WTC11 (cell line): ENCODE measurements at places on chromosomes 6 and 20. TPM values are rescaled to one million over a fixed set of nuclear protein-coding genes. Genes with fewer than 3 reads are reported as not detected.

VSTM2L gene
- total RNA-seq = 1.7 to 2.1 TPM (median 1.9 TPM) in 3 replicates

DNA sequence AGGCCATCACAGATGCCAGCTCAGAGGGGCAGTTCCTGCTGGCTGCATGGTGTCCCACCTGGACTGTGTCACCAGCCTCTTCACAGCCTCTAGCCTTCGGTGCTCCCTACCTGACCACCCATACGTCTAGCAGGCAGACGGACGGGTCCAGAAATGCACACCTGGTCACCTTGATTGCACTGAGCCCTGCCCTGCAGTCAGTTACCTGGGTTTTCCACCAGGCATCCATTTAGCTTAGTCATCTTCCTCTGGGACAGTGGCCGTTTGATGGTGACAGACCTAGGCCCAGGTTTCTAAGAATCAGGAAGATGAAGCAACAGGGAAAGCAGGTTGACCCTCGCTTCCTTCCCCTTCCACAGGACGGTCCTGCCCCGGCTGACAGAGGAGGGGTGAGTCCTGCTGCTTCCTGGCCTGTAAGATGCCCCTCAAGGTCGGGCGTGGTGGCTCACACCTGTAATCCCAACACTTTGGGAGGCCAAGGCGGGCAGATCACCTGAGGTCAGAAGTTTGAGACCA lies 9.8 kb upstream of the BPI start:
- no peak for DNase-seq
- H3K4me1 ChIP-seq = peaks cover 12% of the 10 kb centered on the region
- H3K27ac ChIP-seq = no peak overlapping the region; the same call in 1 of the 2 replicates
- no peaks in the 10 kb centered on the region for H3K36me3 ChIP-seq

DNA sequence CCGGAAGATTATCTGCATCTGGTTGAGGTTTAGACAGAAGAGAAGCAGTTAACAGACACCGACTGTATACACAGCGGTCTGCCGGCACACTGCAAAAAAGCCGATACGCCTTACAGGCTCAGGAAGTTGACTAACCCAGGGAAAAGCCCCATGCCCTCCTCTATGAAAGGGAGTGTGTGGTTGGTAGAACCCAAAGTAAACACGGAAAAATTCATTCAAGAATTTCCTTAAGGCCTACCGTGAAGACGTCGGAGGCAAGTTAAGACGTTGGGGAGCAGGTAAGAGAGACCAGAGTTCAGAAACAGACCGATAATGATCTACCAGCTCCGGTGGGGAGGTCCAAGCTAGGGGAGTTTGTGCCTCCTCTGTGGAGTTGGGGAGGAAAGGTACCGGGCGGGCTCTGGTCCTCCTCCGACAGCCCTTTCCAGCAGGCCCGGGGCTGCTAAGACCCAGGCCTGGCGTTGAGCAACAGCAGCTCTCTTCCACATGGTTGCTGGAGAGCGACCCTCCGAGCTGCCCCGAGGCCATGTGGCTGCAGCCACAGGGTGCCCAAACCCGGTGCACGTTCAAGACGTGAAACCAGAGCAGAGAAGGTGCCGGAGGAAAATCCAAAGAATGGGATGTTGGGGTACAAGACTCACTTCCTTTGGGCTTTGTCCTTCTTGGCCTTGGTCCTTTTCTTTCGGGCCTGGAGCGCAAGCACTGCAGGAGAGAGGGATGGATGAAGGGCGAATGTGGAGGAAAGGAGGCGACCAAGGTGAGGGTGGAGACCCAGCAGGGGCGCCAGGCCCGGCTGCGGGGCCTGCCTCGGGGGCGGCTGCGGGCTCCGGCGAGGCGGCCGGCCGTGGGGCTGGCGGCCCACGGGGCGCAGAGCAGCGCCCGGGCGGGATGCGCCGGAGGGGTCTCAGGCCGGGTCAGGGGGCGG lies 809 bp downstream of the SRPK1 start:
- peaks cover 32% of the 10 kb centered on the region for H3K4me1 ChIP-seq
- peak; percentile 38 for DNase-seq
- H3K27me3 ChIP-seq = peaks cover 4% of the 10 kb centered on the region; the same call in 1 of the 2 replicates
- H3K27ac ChIP-seq = peak overlapping the region; percentile 98

- H3K27ac ChIP-seq = no peak overlapping the region
- H3K4me3 ChIP-seq = no peak overlapping the region
- H3K4me1 ChIP-seq = peaks cover 7% of the 10 kb centered on the region
- DNase-seq = no peak
Observed at GRCh38 chr6:165807249-165807960, 144.4 kb upstream of the PDE10A start.

DNA sequence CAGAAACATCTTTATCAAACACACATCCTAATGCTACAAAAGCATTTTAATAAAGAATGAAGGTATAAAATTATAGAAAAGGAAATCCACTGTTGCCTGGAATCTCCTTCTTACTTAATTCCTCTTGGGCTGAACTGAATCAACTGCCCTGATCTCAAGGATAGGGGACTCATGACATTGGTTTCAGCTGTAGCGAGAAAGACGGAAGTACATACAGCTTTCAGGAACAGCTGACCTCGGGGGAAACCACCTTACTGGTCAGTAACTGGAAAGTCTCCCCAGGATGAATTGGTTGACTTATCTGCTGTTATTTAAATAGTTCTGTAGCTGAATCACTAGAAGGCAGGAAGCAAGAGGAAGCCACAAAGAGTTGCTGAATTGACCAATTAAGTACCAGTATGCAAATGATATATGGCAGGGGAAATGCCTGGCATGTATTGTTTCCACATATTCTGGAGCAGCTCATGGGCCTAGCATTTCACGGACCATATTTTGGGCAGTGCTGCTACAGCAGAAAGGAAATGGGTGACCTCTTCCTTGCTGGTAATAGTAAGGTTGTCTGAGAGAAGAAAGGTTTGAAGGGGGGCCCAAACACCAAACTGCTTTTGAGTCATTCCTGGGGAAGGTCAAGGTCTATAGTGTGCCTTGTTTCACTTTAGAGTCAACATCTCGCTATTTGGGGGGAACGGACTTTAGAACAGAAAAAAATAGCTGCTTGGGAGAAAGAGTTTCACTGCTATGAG lies 43.7 kb upstream of the MAP7 start:
- peaks cover 4% of the 10 kb centered on the region; the same call in 1 of the 2 replicates for H3K27me3 ChIP-seq
- H3K27ac ChIP-seq = peak overlapping the region; percentile 54
- H3K4me1 ChIP-seq = peaks cover 53% of the 10 kb centered on the region
- DNase-seq = no peak
- no peak overlapping the region for H3K4me3 ChIP-seq

DNA sequence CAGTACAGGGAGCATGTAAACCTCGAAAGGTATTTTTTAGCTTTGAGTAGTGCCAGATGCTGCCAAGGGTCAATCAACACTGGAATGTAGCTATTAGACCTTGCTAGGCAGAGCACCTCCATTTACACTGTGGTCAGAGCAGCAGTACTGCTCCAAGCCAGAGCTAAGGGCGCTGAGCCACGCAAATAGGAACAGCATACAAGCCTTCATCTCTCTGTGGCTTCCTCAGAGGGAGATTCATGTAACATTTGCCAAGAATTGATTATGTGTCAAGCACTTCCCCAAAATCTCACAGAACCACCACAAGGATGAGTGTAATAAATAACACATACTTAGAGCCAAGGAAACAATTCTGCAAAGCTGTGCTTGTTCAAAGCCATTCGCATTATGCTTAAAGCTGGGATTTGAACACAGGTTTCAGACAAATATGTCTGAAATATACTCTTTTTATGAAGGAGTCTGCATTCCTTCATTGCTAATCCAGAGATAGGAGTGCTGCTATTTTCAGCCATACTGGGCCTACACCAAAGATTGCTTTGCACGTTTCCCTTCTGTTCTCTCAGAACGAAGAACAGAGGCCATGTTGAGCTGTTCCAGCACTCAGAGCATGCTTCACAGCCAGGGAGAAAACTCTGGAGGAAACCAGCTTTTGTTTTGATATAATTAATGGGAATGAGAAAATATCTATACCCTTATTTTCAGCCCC lies 97.7 kb downstream of the SLC16A10 start:
- H3K4me1 ChIP-seq = no peaks in the 10 kb centered on the region
- peaks cover 7% of the 10 kb centered on the region for H3K36me3 ChIP-seq
- H3K27ac ChIP-seq = no peak overlapping the region; the same call in 1 of the 2 replicates
- no peak overlapping the region for H3K4me3 ChIP-seq
- DNase-seq = no peak

EPPIN gene
- 0.16 to 0.26 TPM (median 0.23 TPM) in 3 replicates for total RNA-seq

LY6G6D gene
- not detected in 3 replicates for total RNA-seq

RUNX2 gene
- total RNA-seq = 0.28 to 0.55 TPM (median 0.53 TPM) in 3 replicates

NKX2-2 gene
- total RNA-seq = not detected in 3 replicates

GRCh38 chr6:113636357-113636824 lies 220.8 kb upstream of the MARCKS start:
- no peak for DNase-seq
- no peak overlapping the region for H3K4me3 ChIP-seq

- H3K27me3 ChIP-seq = peaks cover 8% of the 10 kb centered on the region
- H3K4me3 ChIP-seq = no peak overlapping the region
- no peak overlapping the region for H3K27ac ChIP-seq
- peaks cover 13% of the 10 kb centered on the region for H3K4me1 ChIP-seq
Observed at GRCh38 chr6:156402628-156403027, 374.6 kb upstream of the ARID1B start.

DDO gene
- not detected in 3 replicates for total RNA-seq

APOBEC2 gene
- not detected in 3 replicates for total RNA-seq

DNA sequence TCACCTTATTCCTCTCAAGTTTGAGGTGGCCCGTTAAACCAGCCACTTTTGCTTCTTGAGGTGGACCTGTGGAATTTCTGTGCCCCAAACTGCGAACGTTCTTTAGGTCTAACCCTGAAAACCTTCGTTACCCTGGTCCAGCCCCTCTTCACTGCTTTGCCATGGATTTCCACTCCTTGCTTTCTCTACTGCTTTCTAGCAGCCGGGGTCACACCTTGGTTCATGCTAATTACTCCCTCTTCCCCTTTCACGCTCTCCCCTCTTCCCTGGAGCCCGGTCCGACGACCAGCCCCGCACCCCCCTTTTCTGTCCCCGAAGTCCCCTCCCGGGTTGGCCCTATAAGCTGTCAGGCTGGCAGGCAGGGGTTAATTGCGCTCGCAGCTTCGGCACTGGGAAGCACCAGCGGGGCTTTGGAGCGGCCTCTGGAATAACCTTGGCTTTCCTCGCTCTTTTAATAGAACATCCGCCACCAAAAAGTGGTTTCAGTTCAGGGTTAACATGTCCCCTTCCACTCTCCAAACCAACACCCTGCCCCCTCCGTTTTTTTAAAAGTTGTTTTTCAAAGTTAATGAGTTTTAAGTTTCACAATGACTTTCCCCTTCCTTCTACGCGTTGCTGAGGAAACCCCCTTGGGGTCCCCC lies 1.4 kb upstream of the HIVEP1 start:
- H3K4me3 ChIP-seq = peak overlapping the region; percentile 87
- H3K27me3 ChIP-seq = no peaks in the 10 kb centered on the region; the same call in 1 of the 2 replicates
- DNase-seq = peak; percentile 72
- H3K4me1 ChIP-seq = peaks cover 42% of the 10 kb centered on the region
- H3K36me3 ChIP-seq = peaks cover 15% of the 10 kb centered on the region
- H3K27ac ChIP-seq = peak overlapping the region; percentile 98

GRCh38 chr6:143878272-143878760 lies 14.0 kb downstream of the ZC2HC1B start:
- no peaks in the 10 kb centered on the region for H3K4me1 ChIP-seq
- H3K27me3 ChIP-seq = no peaks in the 10 kb centered on the region; the same call in 1 of the 2 replicates
- no peak for DNase-seq
- H3K4me3 ChIP-seq = no peak overlapping the region
- peaks cover 8% of the 10 kb centered on the region for H3K36me3 ChIP-seq

- H3K27ac ChIP-seq = peak overlapping the region; percentile 92
- peaks cover 26% of the 10 kb centered on the region for H3K36me3 ChIP-seq
- H3K27me3 ChIP-seq = no peaks in the 10 kb centered on the region
- DNase-seq = no peak
- peak overlapping the region; percentile 89 for H3K4me3 ChIP-seq
Observed at GRCh38 chr6:44225579-44226325, 2.4 kb downstream of the SLC29A1 start.

- H3K36me3 ChIP-seq = 0 out of 2 replicates have a peak, but pooled peaks cover 2% of the 10 kb centered on the region
- H3K4me1 ChIP-seq = peaks cover 17% of the 10 kb centered on the region
- H3K4me3 ChIP-seq = no peak overlapping the region
- H3K27me3 ChIP-seq = no peaks in the 10 kb centered on the region
- no peak for DNase-seq
Observed at GRCh38 chr6:124722141-124722878, 239.9 kb upstream of the RNF217 start.

GRCh38 chr20:47358672-47359529 lies 2.4 kb upstream of the ZMYND8 start:
- H3K4me1 ChIP-seq = peaks cover 14% of the 10 kb centered on the region
- peak overlapping the region; percentile 100 for H3K27ac ChIP-seq
- H3K36me3 ChIP-seq = peaks cover 6% of the 10 kb centered on the region
- peak overlapping the region; percentile 45 for H3K4me3 ChIP-seq
- no peaks in the 10 kb centered on the region for H3K27me3 ChIP-seq

DNA sequence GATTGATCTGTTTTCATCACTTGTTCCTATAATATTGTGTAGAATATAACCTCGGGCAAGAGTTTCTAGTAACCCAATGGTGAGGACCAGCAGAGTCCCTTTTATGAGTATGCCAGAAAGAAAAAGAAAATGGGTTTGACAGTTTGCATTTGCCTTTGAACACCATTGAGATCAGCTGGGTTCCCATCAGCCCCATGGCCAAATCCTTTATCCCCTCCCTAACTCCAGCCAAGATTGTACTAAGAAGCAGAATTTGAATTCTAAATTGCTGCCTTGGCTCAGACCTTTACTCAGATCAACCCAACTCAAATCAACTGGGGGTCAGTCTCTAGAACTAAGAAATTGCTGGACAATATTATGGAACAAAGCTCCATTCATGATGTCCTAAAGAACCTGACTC lies 187.4 kb downstream of the TBC1D7 start:
- H3K27ac ChIP-seq = no peak overlapping the region
- no peak overlapping the region for H3K4me3 ChIP-seq
- peaks cover 4% of the 10 kb centered on the region; the same call in 1 of the 2 replicates for H3K27me3 ChIP-seq
- peaks cover 49% of the 10 kb centered on the region for H3K4me1 ChIP-seq
- no peak for DNase-seq
- no peaks in the 10 kb centered on the region for H3K36me3 ChIP-seq

- H3K4me3 ChIP-seq = no peak overlapping the region
- H3K36me3 ChIP-seq = peaks cover 15% of the 10 kb centered on the region
- H3K27ac ChIP-seq = no peak overlapping the region
- H3K27me3 ChIP-seq = no peaks in the 10 kb centered on the region
- DNase-seq = no peak
Observed at GRCh38 chr6:104118274-104118673, 741.4 kb downstream of the HACE1 start.
